ENCODE measurements at places on chromosomes 12 and 14.

DNA sequence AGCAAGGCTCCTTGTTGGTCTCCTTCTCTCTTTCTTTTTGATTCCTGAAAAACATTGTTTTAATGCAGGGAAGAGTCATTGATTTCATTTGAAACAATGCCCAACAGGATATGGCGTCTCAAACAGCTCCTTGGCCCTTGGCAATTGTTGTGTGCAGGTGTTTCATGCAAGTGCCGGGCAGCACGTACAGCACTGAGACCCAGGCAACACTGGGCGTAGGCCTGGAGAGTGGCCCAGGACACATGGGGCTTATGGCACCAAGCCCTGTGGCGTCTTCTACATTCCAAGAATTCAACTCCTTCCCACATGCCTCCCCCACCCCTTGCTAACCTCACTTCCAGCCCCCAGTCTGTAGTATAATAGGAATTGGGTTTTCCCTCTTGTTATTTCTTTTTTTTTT lies 230.4 kb downstream of the SPTSSA start:
- no peak for DNase-seq

DNA sequence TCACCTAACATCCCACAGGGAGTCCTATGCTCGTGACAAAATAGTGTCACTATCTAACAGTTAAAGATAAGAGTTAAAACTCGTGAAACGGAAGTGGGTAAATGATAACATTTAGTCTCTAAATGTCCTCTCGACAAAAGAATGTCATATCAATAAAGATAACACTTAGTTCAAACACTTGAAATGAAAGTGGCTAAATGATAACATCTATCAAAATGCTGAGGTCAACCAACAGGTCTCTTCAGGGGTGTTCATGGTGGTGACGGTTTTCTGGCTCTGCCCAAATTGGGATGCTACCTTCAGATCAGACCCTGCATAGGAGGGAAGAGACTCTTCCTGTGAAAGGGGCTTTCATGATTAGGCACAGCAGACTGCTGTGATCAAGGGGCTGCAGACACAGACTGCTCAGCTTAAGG lies 22.1 kb downstream of the IL26 start:
- no peak for DNase-seq

GRCh38 chr12:50505675-50506530 lies 1.1 kb downstream of the DIP2B start:
- no peak for DNase-seq

DNA sequence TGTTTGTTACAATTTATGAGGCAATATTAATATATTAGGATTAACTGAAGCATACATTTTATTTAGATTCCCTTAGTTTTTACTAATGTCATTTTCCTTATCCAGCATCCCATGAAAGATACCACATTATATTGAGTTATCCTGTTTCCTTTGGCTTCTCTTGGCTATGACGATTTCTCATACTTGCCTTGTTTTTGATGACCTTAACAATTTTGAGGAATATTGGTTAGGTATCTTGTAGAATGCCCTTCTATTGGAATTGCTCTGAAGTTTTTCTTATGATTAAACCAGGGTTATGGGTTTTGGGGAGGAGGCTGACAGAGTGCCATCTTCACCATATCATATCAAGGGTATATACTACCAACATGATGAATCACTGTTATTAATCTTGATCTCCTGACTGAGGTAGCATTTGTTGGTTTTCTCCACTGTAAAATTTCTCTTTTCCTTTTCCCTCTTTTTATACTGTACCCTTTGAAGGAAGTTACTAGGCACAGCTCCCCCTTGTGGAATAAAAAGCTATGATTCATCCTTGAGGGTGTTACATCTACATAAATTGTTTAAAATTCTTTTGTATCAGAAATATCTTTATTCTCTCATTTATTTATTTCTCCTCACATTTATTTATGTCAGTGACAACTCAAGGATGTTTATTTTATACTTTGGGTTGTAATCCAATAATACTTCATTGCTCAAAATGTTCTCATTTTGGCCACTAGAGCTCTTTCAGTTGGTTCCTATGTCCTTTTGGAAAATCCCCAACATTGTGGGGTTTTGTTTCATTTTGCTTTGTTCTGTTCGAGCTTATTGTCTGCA lies 239.0 kb downstream of the SLC16A7 start:
- no peak for DNase-seq

- DNase-seq: peak; percentile 61
Observed at GRCh38 chr14:29757711-29758233, 169.9 kb downstream of the PRKD1 start.

- DNase-seq: no peak
Observed at GRCh38 chr12:19158923-19159322, 29.4 kb downstream of the PLEKHA5 start.

DNA sequence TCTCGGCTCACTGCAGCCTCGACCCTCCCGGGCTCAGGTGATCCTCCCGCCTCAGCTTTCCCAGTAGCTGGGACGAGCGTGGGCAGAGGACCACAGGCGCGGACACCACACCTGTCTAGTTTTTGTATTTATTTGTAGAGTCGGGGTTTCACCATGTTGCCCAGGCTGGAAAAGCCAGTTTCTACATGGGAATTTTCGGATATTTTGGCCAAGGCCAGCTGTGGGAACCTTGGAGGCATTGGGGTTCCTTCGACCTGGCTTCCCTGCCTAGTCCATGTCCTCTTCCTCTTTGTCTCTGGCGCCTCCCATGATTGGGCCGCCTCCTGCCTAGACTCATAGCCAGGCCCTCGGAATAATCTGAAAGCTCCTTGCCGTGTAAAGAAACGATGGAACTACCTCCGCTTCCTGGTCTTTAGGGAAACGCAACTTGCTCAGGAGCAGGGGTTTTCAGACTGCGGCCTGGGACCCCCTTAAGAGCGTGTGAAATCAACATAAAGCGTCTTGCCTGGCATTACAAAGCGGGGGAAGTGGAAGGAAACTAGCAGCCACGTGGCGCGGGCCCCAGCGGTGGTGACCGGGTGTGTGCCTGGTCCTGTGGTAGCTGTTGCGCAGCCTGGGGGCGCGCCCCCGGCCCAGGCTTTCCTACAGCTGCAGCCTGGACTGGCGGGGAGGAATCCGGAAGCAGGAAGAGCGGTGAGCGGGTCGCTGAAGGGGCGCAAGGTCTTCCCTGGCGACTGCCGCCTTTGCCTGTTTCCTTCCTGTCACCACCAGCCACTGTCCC lies 1.4 kb upstream of the HSP90AA1 start:
- no peak for DNase-seq

DNA sequence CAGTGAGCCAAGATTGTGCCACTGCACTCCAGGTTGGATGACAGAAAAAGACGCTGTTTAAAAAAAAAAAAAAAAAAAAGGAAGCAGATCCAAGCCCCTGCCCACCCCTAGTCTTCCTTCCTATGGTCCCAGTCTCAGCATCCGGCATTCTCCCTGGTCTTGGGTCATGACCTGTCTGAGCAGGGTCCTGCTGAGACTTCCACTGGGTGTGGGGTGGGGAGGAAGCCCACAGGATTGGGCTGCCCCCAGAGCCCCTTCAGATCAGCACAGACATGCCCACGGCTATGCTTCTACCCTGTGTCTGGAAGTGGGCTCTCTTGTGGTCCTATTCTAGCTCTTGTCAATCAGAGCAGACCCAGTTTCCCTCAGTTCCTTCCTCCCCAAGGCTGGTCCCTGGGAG lies 12.6 kb upstream of the PLEK2 start:
- DNase-seq: no peak

DNA sequence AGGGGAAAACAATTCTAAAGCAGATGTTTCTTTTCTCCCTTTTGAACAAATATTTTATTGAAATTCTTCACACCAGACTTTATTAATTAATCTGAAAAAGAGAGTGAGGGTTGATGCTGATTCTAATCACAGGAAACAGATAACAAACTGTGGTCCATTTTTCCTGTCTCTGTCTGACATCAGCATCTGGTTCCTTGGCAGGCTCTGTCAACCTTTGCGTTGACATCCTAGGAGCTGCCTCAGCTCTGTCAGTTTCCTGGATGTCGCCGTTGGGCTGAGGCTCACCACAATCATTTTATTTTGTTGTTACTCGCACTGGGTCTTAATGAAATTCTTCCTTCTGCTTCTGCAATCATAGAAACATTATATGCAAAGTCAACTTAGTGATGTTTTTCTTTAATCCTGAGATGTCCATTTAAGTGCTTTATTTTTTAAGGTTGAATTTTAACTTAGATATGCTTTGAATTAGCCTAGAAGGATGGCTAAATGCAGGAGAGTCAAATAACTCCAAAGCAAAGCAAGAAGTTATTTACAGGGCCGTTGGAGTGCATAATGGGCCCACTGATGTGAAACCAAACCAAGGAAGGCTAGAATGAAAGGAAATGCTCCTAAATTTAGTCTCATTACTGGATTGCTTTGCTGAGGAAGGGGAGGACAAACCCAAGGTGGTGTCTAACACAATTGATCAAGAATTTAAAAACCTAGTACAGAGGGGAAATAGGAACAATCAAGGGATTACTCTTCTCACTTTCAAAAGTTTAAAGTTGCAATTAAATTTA lies 542.4 kb downstream of the FLRT2 start:
- no peak for DNase-seq

- DNase-seq: no peak
Observed at GRCh38 chr12:29547151-29547632, 49.7 kb upstream of the OVCH1 start.

DNA sequence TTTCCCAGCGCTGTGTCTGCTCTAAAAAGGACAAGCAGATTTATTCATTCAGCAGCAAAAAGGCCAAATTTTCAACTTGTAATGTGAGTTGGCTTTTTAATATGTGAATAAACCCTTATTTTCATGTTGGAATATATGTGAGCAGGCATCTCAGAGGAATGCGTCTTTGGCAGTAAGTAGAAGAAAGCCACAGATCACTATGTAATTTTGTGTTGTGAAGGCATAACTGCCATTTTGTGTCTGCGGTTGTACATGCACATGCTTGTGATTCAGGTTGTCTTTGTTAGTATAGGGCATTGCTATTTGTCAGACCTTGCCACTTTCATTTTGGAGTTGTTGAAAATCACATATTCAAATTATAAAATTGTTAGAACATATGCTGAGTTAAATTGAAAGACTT lies 398.8 kb upstream of the RGS6 start:
- no peak for DNase-seq

DNA sequence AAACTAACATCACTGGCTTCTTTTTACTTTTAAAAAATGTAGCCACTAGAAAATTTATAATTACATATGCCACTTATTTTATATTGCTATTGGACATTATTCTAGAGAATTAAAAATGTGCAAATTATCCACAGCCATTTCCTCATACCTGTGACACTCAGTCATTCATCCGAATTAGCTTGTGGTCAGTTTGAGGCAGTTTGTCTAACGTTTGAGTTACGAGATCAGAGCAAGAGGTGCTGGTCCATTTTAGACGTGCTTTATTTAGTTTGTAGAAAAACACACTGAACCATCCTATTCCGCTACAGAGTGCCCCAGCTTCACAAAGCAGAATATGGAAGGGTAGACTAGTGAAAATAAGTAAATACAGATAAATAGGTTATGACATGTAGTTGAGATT lies 513.0 kb downstream of the NRXN3 start:
- DNase-seq: no peak

DNA sequence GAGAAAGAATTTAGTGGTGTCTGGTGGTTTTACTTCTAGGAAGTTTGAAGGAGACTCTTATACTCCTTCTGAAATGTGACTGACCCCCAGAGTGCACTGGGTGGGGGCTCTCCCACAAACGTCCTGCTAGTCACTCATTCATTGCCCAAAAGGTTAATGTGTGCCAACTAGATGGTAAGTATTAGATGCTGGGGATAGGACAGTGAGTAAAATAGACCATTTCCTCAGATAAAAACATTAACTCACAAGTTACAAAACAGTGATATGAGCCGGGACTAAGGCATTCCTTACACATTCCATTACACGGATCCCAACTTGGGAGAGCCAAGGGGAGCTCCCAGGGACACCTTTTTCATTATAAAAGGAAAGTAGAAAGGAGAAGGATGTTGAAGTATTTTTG lies 185.1 kb downstream of the ATXN7L3B start:
- DNase-seq: no peak

GRCh38 chr12:50567926-50568325 lies 63.1 kb downstream of the DIP2B start:
- no peak for DNase-seq

- peak; percentile 89 for DNase-seq
Observed at GRCh38 chr12:10392394-10392930, 2.6 kb upstream of the KLRK1 start.

GRCh38 chr12:111767362-111768158 lies 827 bp downstream of the ALDH2 start:
- DNase-seq: no peak

DNA sequence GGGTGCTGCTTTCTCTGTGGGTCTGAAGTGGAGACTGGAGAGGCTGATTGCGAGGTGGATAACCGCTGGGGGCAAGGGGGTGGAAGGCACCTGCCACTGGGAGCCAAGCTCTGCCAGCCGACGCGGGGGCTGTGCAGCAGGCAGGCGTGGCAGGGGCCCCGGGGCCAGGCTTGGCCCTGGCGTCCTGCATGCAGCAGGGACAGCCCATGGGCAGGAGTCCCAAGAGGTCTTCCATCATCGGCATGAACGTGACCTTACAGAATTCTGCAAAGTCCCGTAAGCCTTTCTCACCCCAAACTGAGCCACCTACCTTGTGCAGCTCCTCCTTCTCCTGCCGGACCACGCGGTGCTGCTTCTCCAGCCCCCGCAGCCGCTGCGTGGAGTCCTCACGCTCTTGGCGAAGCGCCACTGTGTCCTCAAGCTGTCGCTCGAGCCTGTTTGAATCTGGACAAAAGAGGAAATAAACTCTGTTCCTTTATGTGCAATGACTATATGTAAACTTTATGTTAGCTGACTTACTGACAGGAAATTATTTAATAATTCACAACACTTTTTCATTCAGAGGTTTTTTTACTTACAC lies 51.3 kb downstream of the AMN start:
- DNase-seq: no peak

DNA sequence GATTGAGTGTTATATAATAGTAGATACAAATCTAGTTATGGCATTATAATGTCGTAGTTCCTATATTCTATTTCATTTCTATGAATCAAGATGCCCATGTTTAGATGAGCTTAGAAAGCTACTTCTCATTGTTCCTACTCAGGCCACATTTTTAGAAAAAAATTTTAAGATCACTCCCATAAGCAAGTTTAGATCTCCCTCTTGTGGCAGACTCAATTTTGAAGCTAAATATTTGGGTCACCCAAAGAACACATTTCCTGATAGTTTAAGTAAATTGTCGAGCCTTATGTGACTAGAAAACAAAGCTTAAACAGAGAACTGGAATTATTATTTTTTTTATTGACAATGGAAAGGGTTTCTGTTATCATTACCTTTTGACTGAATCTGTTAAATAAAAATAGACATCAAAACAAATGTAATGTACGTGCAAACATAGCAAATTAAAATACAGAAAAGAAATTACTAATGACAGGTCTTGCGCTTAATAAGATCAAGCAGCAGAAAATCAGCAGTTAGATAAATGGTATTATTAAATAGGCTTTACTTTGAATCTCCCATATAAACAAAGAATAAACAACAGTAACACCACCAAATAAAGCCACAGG lies 180.2 kb downstream of the ACSS3 start:
- DNase-seq: peak; percentile 34

- no peak for DNase-seq
Observed at GRCh38 chr12:68867606-68868005, 59.6 kb downstream of the MDM2 start.

Data from NCI-H2029 treated with DMSO at 0.1 percent for 48 hours (cell line).